Dermis blood vessel endothelial cell (primary cell): ENCODE measurements at places on chromosomes 7 and 10. TPM values are rescaled to one million over a fixed set of nuclear protein-coding genes. Genes with fewer than 3 reads are reported as not detected.

Gene DEPP1
- total RNA-seq, result 174 and 360 TPM in 2 replicates

Gene HIPK2
- total RNA-seq, result 11.6 and 26.7 TPM in 2 replicates

DNA sequence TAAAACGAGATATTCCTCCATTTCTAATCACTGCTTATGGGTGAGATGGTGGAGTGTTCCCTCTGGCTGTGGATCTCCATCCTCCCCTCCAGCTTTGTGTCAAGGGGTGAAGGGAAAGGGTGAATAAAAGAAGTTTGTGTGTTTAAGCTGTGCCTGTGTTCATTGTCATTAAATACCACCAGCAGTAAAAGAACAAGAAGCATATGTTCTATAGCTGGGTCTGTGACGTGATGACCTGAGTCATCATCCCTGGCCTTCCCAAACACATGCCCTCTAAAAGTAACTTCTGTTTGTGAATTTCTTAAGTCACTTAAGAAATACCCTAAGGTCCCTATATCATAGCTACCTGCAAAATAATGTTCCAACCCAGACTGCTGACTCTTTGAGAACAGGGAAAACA is 104.9 kb downstream of the PPP1R17 start:
- DNase-seq, result no peak

- DNase-seq, result no peak
Measured at GRCh38 chr10:118501637-118502440, 93.6 kb downstream of the PRLHR start.
